ENCODE measurements at places on chromosomes 5 and 9.

DNA sequence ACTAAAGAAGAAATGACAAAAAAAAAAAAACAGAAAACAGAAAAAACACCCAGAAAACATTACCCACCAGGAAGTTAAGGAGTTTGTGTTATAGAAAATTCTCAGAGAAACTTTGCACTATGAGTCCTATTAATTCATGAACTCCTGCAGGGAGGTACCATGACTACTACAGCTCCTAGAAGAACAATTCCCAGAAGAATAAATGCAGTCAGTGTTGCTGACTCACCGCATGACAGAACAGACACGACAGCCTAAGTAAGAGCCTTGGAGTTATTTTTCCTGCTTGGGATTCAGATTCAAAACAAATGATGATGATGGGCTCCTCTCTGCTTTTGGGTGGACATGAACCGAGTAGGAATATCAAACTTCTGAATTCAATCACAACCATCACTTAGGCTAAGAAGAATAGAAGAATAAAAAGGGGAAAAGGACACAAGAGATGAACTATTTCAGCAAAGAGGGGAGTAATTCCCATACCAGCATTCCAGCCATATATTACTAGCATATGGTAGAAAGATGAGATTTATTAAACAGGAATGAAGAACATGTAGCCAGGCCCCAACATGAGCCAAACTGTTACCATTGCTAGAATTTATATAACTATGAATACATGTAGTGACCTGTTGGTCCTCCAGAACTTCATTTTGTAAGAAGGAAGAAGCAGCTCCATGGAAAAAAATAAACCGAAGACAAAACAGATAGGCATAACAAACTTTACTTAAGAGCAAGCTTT, 209.6 kb upstream of the PDE4D start:
- no peak for DNase-seq

DNA sequence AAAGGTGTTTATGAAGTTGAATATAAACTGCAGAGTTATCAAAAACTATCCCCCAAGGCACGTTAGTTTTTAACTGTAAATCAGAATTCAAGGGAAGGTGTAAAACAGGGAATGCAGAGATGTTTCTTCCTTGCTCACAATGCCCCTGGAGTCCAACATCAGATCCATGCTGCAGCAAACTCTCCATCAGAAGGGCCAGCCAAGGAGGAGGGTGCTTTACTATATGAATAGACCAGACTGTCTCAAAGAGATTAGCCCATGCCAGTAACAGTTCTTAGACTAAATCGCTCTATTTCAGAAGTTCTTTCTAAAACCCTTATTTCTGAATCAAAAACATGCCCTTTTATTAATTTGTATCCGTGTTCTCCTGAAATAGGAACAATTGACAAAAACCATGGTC, 362.8 kb upstream of the RPS23 start:
- no peak for DNase-seq

GRCh38 chr9:131379056-131379455, 14.8 kb upstream of the PRRC2B start:
- no peak for DNase-seq

- no peak for DNase-seq
Measured at GRCh38 chr5:1444361-1445189, 665 bp downstream of the SLC6A3 start.

- DNase-seq = no peak
Measured at GRCh38 chr5:132059043-132059695, 1.3 kb upstream of the IL3 start.

DNA sequence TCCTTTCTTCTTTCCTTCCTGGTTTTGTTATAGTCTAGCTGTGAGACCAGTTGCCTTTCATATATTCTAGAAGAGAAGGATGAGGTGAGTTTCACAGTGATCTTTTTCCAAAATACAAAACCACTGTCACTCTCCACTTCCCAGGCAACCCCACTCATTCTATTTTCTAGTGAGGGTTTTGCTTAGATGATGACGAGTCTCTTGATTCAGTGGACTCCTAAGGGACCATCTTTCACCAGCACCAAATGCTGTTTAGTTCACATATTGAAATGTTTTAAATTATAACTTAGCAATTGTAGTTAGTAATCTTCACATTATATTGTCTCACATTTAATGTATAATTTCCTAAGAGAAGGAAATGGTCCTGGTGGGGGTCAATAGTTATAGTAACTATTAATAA, 25.2 kb downstream of the PIK3R1 start:
- DNase-seq = no peak

DNA sequence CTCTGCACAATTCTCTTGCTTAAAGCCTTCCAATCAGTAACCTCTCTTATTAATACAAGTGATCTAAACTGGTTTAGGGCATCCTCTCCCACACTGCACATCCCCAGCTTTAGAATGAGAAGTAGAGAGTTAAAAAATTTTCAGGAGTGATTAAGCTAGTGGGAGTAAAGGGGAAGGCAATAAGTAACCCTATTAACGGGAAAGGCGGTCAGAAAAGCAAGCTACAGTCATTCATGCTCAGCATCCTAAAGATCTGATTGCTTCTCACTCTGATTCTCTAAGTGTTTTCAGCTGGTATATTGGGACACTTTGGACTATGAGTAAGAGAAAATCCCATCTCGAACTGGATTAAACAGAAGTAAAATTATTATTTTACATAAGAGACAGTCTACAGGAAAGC, 15.8 kb downstream of the CDH6 start:
- no peak for DNase-seq

DNA sequence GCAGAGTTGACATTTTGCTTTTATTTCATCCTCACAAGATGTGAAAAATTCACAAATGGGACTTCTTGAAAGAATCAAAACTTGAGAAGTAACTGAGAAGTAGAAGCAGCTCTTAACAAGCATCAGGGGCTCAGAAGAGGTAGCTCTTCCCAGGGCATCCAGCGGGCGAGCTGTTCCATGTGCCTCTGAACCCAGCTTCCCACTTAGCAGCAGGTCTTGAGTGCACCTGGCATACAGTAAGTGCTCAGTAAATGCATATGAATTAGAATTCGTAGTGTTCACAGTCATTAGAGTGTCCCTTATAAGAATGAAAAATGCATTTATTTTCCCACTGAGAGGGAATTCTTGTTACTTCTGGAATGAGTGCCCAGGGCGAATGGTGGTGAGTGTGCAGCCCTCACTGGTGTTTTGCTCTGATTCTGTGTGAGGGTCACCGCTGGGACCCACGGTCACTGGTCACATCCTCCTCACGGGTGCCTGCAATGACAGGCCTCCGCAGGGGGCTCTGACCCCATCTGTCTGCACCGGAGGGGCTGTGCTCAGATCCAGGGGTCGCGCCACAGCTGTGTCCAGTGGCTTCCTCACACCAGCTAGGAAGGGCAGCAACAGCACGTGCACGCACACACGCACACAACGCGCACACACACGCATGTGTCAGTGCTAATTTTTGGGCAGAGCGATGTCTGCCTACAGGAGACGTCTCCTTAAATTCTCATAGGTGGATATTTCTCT, 26.9 kb downstream of the EXOC3 start:
- DNase-seq = no peak
